ENCODE measurements at places on chromosomes 2 and 18.

DNA sequence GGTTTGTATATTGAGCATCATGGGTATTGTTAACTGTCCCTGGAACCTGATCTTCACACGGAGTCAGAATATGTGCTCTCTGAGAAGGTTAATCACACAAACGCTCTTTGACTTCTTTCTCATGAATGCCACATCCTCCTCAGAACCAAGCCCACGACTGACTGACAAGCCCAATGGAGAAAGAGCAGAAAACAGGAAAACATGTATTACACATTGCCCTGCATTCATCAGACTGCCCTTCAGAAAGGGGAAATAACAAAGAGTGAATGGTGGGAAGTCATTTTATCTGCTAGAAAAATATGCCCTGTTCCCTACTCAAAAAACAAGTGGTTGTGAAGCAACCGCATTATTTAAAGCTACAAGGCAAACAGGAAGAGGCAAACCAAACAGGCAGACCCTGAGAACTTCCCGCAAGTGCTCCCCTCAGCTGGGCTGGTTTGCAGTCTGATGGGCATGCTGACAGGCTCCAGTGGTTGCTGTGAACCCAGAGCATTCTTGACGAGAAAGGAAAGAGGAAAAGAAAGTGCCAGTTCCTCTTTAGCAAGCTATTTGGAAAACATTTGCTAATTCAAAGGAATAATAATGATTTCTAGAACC lies 172.9 kb upstream of the SETBP1 start:
- DNase-seq = no peak

DNA sequence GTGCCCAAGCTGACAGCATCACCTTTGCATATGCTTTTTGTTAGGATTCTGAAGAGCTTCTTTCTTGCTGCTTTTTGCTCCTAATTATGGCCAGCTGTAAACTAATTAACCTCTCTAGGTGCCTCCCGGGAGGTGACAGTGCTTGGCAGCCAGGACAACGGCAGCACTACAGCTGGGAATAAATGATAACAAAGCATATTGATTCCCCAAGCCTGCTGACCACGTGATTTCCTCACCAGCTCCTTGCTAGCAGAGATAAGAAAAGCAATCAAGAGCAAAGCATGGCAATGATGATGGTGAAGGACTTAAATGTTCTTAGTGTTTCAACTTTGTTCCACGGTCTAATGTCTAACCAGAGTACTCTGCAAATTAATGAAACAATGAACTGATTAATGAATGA lies 1074.4 kb upstream of the GYPC start:
- DNase-seq = no peak

- DNase-seq = no peak
These were observed 894.7 kb downstream of the TMEM182 start for GRCh38 chr2:103656558-103656957.

DNA sequence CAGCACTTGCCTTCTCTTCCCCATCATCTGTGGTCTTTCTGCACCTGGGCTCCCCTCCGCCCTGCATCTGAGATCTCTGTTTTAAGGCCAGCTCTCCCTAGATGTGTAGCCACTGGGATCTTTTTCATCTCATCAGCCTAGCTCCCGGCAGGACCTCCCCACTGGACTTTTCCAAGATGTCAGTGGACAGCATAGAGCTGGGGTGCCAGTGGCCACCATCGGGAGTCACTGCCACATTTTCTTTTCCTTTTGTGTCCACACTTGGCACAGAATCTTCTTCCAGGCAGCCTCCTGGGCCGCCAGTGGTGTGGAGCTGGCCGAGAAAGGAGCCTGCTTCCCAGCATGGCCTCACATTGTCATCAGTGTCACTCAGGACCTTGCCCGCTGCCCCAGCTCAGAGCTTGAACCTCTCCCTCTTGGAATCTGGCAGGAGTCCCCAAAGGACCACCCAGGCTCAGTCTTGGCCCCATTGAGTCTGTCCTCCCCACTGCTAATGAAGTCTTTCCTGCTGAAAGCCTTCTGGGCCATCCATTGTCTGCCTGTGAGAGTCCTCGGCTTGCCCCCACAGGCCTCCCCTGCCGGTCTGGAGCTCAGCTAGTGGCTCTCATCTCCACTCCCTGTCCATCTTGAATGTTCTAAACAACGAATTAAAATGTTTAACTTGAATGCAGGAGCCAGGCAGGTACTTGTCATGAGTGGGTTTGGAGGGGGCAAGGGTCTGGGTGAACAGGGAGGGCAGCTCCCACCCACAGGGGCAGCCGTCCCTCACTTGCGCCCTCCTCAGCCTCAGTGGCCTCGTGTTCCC lies 324.4 kb downstream of the GBX2 start:
- DNase-seq = no peak

- no peak for DNase-seq
These were observed 863.4 kb upstream of the SOX11 start for GRCh38 chr2:4828682-4829374.

GRCh38 chr18:10122988-10123950 lies 209.5 kb downstream of the VAPA start:
- no peak for DNase-seq

DNA sequence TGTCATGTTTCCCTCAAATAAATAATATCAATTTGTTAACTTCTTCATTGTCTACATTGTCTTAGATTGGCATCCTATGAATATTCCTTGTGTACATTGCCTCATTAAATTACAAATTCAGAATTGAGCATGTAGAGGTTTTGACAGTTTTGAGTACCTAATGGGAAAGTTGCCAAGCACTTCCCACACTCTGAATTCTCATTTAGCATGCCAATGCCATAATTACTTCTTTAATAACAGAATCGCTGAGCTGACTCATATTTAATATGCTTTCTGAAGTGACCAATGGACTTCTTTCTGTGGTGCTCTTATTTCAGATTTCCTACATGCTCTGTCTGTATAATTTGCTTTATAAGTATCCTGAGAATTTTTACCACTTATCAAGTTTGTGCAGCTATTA lies 114.4 kb upstream of the NOL4 start:
- DNase-seq = peak; percentile 92

DNA sequence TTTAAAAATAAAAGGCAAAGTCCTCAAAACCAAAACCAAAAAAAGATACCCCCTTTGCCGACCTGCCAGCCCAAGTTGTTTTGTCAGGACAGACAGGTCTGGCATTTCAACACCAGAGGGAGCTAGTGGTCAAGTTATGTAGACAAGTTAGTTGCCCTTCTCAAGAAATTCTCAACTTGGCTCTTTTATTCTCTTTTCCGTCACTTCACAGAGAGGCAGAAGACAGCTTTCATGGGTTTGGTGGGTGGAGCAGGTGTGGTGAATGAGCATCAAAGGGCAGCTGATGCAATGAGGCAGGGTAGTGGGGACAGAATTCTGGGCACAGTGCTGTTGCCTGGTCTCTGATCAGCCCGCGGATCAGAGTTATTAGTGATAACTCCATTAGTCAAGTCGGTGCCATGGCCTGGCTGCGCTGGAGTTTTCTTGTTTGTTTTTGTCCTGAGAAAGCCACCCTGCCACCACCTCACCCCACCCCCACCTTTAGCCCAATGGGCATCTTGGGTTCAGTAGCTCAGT lies 303.7 kb upstream of the EPAS1 start:
- peak; percentile 18 for DNase-seq

DNA sequence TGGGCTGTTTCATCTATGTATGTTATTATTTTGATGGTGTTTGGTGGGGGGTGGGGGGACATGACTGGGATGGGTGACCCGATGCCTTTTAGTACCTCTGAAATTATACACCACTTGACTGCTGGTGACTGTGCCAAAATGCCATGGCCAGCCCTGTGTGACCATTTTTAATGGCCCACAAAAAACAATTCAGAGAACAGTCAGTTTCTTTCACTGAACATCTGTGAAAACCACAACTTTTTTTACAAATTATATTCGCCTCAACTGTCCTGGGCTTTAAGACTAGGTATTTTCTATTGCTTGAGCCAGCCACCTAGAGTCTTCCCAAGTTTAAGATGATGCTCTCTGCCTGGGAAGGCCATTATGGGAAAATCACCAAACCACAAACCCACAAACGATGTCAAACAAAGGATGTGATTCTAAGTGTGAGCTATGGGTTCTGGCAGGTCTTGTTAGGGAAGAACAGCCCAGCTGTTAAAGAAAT lies 33.9 kb downstream of the FN1 start:
- DNase-seq = no peak

DNA sequence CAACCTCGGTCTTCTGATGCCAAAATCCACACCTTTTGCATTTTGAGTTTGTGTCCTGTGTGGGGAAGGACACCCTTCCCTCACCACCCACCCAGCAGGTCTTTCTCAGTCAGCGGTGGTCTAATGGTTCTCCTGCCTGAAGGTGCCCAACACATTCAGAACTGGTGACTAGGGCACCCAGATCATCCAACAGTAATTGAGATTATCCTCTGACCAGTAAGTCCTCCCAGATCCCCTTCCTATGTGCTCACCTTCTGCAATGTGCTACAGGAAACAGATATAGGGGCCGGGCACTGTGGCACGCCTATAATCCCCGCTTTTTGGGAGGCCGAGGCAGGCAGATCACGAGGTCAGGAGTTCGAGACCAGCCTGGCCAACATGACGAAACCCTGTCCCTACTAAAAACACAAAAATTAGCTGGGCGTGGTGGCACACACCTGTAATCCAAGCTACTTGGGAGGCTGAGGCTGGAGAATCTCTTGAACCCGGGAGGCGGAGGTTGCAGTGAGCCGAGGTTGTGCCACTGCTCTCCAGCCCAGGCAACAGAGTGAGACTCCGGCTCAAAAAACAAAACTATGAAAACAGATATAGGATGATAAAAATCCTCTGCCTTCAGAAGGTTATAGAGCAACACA lies 56.2 kb downstream of the REEP1 start:
- DNase-seq = no peak

- no peak for DNase-seq
These were observed 678.3 kb downstream of the NYAP2 start for GRCh38 chr2:226077841-226078240.

DNA sequence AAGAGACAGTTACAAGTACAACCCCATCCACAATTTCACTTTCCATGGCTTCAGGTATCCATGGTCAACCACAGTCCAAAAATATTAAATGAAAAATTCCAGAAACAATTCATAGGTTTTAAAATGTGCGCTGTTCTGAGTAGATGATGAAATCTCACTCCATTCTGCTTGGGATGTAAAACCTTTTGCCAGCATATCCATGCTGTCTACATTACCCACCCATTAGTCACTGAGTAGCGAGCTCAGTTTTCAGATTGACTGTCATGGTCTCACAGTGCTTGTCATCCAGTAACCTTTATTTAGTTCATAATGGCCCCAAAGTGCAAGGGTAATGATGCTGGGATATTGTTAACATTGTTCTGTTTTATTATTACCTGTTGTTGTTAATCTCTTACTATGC lies 40.5 kb downstream of the SMAD4 start:
- DNase-seq = no peak

- DNase-seq = no peak
These were observed 208.4 kb downstream of the ZNF407 start for GRCh38 chr18:74806073-74806472.

DNA sequence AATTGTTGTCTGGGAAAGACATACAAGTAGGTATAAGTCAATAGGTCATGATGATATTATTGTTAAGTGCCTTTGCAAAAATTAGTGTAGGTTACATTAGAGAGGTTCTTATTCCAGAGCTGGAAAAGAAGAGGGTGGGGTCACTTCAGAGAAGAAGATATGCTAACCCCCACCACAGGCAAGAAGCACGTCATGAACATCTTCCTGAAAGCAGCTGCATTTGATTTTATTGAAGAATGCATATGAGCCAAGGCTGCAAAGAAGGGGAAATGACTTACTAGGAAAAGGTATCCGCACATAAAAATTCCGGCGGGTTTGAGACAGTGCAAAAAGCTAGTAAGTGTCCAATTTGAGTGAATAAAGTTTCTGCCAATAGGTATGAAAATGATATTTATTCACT lies 195.3 kb upstream of the CDH2 start:
- no peak for DNase-seq

GRCh38 chr2:230714136-230714480 lies 1.5 kb downstream of the CAB39 start:
- DNase-seq = no peak

DNA sequence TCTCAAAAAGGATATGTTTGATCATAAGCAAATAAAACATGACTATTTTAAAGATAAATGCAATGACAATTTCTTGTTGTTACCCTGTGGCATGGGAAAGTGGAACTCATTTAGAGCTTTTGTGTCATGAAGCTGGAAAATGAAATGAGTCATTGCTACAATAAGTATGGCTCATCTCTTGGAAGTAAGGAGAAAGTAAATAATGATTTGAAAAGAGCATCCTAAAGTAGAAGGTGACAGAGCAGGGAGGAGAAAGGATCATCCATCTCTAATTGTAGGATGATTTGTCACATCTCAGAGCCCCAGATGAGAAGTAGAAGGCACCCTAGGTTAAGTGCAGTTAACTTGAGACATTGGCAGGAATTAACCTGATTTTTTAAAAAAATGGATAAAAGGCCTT lies 200.5 kb downstream of the CPS1 start:
- no peak for DNase-seq

- no peak for DNase-seq
These were observed 144.6 kb upstream of the RMP24 start for GRCh38 chr18:35827903-35828275.

DNA sequence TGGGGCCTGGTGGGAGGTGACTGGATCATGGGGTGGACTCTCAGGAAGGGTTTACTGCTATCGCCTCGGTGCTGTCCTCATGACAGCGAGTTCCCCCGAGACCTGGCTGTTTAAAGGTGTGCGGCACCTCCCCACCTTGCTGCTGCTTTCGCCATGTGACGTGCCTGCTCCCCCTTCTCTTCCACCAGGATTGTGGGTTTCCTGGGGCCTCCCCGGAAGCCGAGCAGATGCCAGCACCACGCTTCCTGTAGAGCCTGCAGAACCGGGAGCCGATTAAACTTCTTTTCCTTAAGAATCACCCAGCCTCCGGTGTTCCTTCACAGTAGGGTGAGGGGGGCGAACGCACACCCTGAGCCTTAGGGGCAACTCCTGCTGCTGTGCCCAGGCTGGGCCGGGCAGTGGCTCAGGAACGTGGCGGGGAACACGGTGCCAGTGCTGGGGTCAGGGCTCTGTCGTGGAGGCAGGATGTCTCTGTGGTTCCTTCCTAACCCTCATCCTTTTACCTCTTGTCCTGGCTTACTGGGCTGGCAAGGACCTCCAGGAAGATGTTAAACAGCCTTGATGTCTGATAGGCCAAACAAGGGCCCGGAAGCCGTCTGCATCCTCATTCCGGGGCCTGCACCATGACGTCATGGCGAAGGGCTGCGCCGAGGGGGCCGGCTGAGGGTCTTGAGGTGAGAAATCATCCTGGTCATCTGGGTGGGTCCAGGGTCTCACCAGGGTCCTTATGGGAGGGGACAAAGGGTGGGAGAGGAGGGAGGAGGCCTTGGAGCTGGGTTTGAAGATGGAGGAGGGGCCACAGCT lies 12.7 kb downstream of the NEU4 start:
- DNase-seq = no peak

- no peak for DNase-seq
These were observed 217.1 kb upstream of the SLC35G4 start for GRCh38 chr18:11392292-11392691.

Measured in NCI-H446 treated with DMSO at 0.1 percent for 48 hours (cell line).